Fibroblast of skin of right quadriceps (primary cell): ENCODE measurements at places on chromosomes 2 and 18.

- no peak for DNase-seq
Observed at GRCh38 chr18:48022021-48022420, 91.6 kb upstream of the SMAD2 start.

GRCh38 chr2:156434461-156435291 is 1.5 kb upstream of the GPD2 start:
- peak; percentile 65 for DNase-seq

- no peak for DNase-seq
Observed at GRCh38 chr2:120346667-120347358, 877 bp downstream of the INHBB start.

GRCh38 chr2:9996321-9996720 is 44.8 kb downstream of the GRHL1 start:
- DNase-seq, result no peak

DNA sequence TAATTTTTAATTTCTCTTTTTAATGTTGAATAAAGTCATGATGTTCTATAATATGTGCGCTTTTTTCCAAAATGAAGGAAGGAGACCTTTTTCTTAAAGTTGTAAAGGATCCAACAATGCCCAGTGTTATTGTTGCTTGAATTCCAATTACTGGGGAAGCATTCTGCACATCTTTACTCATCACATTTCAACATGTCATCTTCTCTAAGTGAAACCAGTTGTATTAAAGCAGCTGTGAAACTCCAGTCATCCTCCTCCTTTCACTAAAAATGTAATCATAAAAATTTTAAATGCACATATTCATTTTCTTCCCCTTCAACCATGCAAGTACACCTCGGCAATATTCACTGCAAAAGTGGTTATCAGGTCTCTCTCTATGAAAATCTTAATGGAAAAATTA is 722.7 kb downstream of the TSN start:
- no peak for DNase-seq

DNA sequence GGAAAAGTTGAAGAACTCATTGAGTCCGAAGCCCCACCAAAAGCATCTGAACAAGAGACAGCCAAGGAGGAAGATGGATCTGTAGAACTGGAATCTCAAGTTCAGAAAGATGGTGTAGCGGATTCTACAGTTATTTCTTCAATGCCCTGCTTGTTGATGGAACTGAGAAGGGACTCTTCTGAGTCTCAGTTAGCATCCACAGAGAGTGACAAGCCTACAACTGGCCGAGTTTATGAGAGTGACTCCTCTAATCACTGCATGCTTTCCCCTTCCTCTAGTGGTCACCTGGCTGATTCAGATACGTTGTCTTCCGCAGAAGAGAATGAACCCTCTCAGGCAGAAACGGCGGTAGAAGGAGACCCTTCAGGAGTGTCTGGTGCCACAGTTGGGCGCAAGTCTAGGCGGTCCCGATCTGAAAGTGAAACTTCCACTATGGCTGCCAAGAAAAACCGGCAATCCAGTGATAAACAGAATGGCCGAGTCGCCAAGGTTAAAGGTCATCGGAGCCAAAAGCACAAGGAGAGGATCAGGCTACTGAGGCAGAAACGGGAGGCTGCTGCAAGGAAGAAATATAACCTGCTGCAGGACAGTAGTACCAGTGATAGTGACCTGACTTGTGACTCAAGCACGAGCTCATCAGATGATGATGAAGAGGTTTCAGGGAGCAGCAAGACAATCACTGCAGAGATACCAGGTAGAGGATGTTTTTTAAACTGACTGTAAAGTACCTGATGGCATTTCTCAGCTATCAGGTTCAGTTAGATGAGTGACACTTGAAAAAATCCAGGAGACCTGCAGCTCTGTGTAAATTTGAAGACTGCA is 111.9 kb downstream of the HAUS1 start:
- DNase-seq, result no peak
